Daoy (cell line): ENCODE measurements at places on chromosomes 2 and 18. TPM values are rescaled to one million over a fixed set of nuclear protein-coding genes. Genes with fewer than 3 reads are reported as not detected.

DNA sequence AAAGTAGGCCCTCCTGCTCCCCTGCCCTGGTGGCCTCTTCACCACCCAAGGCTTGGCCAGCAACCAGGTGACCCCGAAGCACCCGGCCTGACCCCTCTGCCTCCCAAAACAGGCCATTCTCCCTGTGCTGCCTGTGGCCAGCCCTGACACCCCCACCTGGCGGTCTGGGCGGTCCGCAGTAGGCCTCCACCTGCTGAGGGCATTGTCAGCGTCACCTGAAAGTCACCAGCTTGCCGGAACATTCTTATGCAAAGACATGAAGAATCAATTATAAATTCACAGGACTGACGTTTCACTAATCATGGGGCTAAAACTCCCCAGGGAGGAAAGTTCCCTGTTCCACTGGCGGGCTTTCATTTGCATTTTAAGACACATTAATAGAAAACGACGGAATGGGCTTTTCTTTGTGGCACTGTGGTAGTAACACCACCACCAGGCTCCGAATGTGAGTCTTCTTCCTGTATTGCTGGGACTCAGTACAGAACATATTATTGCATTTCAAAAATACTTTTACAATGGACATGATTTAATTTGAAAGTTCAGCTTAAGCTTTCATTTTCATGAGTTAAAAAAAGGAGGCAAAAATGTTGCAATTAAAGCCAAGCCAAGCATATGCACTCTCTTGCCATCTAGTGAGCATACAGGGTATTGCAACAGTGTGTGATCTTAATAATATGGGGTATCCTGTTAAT, 57.4 kb downstream of the ADI1 start:
- DNase-seq = peak; percentile 55

GRCh38 chr18:77899972-77900754, 650.5 kb downstream of the GALR1 start:
- peak; percentile 69 for DNase-seq

- DNase-seq = no peak
Measured at GRCh38 chr2:170026361-170026760, 151.6 kb upstream of the MYO3B start.

Gene ALLC
- total RNA-seq = 0.11 TPM in 1 of 2 replicates, not detected in the other

- no peak for DNase-seq
Measured at GRCh38 chr2:235968155-235968554, 200.0 kb downstream of the GBX2 start.

- DNase-seq = no peak
Measured at GRCh38 chr2:8551622-8552074, 130.2 kb upstream of the ID2 start.

DNA sequence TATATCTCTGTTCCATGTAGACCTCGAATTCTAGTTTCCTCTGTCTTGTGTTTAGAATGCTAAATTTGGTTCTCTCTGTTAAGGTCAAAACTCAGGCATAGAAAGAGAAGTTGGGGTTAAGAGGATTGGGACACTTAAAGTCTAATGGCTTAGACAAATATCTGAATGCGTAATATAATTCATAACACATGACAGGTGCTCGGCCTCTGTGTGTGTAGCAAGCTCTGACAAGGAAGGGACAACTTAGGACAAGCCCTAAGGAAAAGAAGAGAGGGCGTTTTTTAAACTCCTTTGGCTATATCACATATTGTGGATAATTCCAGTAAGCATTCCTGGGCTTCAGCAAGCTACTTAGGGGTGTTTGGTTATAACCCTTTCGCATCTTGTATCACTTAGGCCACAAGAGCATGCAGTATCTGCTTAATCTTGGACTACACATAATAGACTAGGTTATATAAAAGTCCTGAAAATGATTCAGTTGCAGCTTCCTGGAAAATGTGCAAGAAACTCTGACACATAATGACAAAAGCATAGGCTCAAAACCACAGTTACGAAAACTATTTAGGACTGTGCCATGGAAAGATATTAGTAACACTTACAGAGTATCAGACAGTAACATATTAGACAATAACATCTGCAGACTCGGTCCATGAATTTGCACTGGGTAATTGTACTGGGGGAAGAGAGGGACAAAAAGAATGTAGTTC, 16.1 kb upstream of the CREB1 start:
- peak; percentile 77 for DNase-seq

Gene TSHZ1
- total RNA-seq = 6.4 and 10.4 TPM in 2 replicates
